HepG2 (cell line): ENCODE measurements at places on chromosomes 6 and 20.
A peak's percentile ranks its signal among the peaks of the same experiment; 100 is the strongest.

DNA sequence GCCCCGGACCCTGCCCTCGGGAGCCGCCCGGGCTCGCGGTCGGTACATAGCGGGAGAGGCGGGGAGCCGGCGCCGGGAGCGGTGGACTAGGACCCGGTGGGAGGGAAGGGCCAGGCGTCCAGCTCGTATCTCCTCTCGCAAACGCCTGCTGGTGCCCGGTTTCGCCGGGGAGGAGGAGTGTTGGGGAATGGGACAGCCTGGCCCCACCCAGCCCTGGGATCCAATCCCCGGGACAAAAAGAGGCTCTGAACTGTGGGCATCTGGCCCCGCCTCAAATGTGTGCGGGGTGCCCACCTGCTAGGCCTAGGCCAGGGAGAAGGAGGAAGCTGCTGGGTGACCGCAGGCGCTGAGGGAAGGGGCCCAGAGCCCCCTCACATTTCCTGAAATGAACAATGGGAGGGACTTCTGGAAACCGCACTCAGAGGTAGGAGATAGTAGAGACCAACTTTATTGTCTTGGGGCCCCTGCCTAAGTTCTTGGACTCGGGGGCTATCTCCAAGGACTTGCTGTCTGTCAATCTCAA is at the start of gene KCNK17:
Gene KCNK17, minus strand, starts transcription at position 147 of the 523 bp plus-strand sequence. Its CDS starts 99 bp downstream, at position 48.
- DNase-seq: no peak

DNA sequence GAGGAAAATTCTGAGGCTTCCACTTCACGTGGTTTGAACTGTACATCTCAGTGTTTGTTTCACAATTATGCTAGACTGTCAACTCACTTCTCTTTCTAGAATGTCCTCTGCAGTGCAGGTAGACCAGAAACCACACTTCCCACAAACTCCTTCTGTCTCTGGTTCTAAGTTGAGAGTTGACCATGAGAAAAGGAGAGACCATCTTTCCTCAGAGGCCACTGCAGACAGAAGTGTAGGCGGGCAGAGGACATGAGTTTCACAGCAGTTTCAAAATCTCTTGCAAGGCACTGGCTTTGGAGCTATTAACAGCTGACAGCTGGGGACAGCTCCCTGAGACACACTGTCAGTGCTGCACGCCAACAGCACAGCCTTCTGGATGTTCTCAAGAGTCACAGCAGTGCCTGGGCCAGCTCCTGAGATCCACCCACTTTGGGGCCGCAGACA is 55.4 kb upstream of the MOXD1 start:
- no peak for DNase-seq

GRCh38 chr6:10968776-10969175 is 75.3 kb downstream of the ELOVL2 start:
- DNase-seq: no peak

- DNase-seq: no peak
Observed at GRCh38 chr6:49305010-49305409, 158.0 kb downstream of the MMUT start.

- DNase-seq: peak; percentile 18
Observed at GRCh38 chr6:17878734-17879133, 108.7 kb downstream of the KIF13A start.
